NCI-H526 (cell line): ENCODE measurements at places on chromosomes 1 and 21.

DNA sequence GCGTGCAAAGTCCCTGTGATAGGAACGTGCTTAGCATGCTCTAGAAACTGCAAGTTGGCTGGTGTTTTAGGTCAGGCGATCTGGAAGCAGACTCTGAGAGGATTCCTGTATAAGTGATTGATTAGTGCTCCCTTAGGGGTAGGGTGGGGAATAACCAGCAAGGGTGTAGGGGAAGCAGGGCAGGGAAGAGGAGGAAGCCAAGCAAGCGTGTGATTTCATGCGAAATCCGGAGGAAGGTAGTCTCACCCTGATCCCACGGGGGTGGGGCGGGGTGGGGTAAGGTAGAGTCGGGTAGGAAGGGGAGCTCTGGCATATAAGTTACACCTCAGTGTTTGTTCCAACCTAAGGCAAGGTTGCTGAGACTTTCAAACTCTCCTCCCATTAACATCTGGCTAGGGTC, 24.9 kb upstream of the CTPS1 start:
- DNase-seq: no peak

GRCh38 chr21:25107708-25108107, 499.6 kb downstream of the MRPL39 start:
- no peak for DNase-seq

DNA sequence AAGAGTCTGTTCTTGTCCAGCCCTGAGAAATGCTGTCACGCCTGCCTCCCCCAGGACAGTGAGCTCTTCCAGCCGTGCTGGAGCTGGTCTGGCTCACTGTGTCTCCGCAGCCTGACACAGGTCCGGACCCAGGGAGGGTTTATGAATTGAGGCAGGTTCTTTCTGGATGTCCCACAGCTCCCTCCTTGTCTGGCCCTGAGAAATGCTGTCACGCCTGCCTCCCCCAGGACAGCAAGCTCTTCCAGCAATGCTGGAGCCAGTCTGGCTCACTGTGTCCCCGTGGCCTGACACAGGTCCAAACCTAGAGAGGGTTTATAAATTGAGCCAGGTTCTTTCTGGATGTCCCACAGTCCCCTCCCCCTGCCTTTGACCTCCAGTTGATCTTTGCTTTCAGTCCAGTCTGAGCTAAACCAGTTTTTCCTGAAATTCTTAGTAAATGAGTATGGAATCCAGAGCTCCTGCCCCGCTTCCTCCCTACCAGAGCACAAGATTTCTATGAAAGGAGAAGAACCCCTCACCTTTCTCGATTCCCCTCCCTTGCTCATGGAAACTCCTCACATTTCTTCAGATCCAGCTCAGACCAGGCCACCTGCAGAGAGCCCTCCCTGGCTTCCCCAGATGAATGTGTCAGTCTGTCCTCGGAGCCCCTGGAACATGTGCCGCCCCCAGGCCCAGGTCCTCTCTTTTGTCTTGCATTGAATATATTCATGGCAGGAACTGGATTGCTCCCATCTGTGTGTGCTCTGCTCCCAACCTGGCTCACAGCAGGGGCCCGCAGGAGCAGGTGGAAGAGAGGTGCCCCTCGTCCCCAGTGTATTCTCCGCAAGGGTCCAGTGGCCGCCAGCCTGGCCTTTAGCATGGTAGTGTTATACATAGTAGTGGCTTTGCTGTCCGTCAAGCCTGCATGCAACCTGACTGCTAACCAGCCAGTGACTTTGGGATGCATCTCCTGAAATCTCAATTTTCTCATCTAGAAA, 116.3 kb downstream of the EPHB2 start:
- peak; percentile 14 for DNase-seq

DNA sequence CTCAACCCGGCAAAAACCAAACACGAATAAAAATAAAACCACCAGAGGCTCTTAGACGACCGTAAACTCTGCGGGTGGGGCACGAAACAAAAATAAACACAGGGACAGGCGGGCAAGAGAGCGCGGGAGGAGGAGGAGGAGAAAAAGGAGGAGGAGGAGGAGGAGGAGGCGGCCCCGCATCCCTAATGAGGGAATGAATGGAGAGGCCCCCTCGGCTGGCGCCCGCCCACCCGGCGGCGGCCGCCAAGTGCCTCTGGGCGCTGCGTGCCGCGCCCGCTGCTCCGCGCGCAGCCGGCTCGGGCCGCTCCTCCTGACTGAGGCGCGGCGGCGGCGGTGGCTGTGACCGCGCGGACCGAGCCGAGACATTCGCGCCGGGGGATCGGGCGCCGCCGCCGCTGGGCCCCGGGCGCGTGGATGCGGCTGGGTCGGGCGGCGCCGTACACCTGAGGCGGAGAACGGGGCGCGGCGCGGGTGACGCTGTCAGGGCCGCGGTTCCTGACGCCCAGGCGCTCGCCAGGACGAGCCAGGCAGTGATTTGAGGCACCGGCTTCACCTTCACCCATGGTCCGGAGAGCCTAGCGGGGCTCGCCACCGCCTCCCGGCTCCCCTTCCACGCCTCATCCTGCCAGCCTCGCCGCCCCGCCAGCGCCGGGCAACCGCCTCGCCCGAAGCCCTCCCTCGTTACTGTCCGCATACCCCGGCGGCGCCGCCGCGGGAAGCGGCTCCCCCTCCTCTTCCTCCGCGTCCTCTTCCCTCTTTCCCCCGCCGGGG, at the start of gene MARK1:
Gene MARK1, plus strand, starts transcription at position 229 of the 771 bp plus-strand sequence. CDS start 687 bp downstream, outside the sequence.
- DNase-seq: peak; percentile 6

DNA sequence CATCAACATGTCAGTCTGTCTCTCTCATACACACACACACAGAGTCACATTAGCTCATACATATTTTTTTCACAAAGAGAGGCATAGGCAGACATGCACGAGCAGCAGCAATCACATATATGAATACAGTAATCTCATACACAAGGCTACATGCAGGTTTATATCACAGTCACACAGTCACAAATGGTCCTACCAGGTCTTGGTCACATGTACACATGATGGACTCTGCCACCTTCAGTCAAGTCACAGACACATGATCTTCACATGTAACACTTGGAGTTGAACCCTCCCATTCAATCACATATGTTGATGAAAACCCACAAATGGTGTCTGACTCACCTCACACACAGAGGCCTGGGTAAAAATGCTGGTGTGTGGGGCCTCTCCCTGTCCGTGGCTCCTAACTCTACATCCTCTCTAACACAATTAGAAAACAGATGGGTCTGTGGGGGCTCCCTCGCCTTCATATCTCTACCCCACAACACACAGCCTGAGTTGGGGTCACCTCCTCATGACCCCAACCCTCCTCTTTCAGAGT, 27.9 kb downstream of the RIMS3 start:
- no peak for DNase-seq

DNA sequence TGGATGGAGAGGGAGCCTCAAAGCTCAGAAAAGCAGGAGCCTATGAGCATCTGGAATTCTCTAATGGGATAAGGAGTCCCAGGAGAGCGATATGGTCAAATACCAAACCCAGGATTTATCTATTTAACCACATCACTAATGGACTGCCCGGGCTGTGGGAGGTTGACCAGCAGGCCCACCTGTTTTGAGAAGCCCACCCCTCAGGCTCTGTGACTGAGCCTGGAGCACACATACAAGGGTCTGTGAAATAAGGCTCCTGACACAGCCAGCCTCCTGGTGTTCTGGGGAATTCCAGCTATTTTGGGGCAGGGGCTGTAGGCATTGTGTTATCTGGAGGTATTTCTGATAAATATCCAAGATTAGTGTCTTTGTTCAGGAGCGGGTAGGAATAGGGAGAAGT, 132.0 kb upstream of the C1orf21 start:
- no peak for DNase-seq
